Common myeloid progenitor, CD34-positive (primary cell): ENCODE measurements at places on chromosomes 16 and 17.
A peak's percentile ranks its signal among the peaks of the same experiment; 100 is the strongest.

- H3K36me3 ChIP-seq: peaks cover 25% of the 10 kb centered on the region
- H3K27ac ChIP-seq: no peak overlapping the region
- H3K27me3 ChIP-seq: no peaks in the 10 kb centered on the region
- H3K4me1 ChIP-seq: peaks cover 79% of the 10 kb centered on the region
Observed at GRCh38 chr17:78353834-78354233, 6.0 kb downstream of the SOCS3 start.

DNA sequence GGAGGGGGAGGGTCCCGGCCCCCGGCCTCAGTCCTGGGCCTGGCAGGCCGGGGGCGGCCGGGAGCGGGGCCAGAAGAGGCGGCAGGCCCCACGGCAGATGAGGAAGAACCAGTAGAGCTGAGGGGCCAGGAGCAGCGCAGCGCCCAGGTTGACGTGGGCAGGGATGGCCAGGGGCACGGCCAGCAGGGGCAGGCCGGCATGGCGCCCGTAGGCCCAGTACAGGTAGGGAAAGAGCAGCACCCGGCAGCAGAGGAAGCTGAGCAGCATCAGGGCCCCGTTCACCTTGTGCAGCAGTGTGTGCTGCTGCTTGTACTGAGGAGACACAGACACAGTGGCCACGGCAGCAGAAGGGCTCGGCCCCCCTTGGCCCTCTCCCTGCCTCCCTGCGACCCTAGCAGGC lies 2.2 kb downstream of the C16orf92 start:
- no peaks in the 10 kb centered on the region for H3K36me3 ChIP-seq
- H3K27me3 ChIP-seq: peaks cover 42% of the 10 kb centered on the region
- no peak for DNase-seq
- H3K4me1 ChIP-seq: no peaks in the 10 kb centered on the region
- no peak overlapping the region for H3K4me3 ChIP-seq

GRCh38 chr16:11207646-11208045 lies 48.4 kb downstream of the SOCS1 start:
- no peaks in the 10 kb centered on the region for H3K4me1 ChIP-seq
- no peaks in the 10 kb centered on the region for H3K36me3 ChIP-seq
- no peaks in the 10 kb centered on the region for H3K27me3 ChIP-seq
- peak; percentile 48 for DNase-seq
- no peak overlapping the region for H3K4me3 ChIP-seq

- H3K4me3 ChIP-seq: no peak overlapping the region
- no peak for DNase-seq
- H3K27ac ChIP-seq: no peak overlapping the region
- H3K27me3 ChIP-seq: peaks cover 77% of the 10 kb centered on the region
Observed at GRCh38 chr16:55057866-55058265, 127.2 kb downstream of the IRX5 start.

DNA sequence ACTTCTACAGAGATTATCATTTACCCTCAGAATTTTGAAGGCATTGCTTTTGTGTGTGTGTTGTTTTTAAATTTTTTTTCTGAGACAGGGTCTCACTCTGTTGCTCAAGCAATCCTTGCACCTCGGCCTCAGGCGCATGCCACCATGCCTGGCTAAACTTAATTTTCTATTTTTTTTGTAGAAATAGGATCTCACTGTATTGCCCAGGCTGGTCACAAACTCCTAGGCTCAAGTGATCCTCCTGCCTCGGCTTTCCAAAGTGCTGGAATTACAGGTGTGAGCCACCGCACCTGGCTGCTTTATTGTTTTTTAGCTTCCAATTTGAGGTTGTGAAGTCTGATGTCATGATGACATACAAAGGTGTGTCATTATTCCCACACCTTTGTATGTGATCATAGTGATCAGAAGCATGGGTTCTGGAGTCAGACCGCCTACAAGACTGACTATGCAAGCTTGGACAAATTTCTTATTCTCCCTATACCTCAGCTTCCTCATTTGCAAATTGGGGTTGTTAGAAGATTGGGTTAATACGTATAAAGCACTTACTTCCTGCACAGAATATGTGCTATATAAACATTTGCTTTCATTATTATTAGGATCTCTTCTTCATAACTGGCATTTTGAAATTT lies 5.8 kb downstream of the SEPHS2 start:
- H3K36me3 ChIP-seq: no peaks in the 10 kb centered on the region
- peaks cover 11% of the 10 kb centered on the region for H3K4me1 ChIP-seq
- DNase-seq: no peak
- H3K27ac ChIP-seq: no peak overlapping the region
- H3K27me3 ChIP-seq: no peaks in the 10 kb centered on the region

DNA sequence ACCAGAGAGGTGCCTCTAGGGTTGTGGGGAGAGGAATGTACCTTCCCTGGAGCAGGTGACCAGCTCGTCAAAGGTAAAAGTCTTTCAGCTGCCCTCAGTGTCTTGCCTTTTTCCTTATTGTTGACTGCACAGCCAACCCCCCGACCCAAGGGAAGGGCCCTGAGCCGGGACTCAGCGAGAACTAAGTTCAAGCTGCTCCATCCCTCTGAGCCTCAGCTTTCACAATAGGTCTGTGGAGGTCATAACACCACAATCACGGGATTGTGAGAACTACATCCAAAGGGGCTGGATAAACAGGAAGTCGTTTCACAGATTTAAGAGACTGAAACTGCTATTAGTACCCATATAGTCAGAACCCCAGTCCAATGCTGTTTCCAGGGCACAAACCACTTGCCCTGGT lies 2.6 kb upstream of the KRT36 start:
- no peak overlapping the region for H3K4me3 ChIP-seq
- H3K36me3 ChIP-seq: no peaks in the 10 kb centered on the region
- H3K4me1 ChIP-seq: peaks cover 3% of the 10 kb centered on the region
- DNase-seq: no peak

- H3K36me3 ChIP-seq: no peaks in the 10 kb centered on the region
- no peak overlapping the region for H3K27ac ChIP-seq
- H3K4me3 ChIP-seq: no peak overlapping the region
- DNase-seq: no peak
Observed at GRCh38 chr16:66656547-66656946, 40.0 kb downstream of the CMTM4 start.

DNA sequence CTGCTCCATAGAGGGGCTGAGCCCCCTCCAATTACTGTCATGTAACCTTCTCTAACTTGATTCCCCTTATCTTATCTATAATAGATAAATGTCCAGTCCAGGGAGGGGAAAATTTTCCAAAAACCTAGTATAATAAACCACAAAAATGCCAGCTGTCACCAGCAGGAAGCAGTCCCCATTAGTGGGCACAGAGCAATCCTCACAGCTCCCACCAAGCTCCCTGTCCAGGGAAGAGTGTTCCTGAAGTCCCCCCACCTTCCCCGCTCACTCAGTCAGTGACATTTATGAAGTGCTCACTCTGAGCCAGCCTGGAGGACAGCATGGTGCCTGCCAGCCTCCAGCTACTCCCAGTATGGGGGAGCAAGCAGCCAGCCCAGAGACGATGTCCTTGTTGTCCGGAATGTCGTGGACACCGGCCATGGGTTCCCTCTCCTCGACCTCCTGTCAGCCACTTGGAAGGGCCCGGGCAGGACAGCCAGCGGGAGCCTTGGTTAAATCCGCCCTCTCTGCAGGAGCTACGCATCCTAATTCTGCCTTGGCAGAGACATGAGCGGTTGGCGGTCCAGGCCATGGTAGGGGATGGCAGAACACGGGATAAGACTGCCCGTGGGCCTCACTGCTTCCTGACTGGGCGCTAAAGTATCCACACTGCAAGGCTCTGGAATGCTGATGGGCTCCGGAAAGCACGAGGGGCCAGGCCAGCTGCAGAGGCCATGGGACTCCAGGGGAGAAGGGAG lies 102.0 kb upstream of the CDH5 start:
- no peaks in the 10 kb centered on the region for H3K36me3 ChIP-seq
- no peak for DNase-seq
- peaks cover 2% of the 10 kb centered on the region for H3K27me3 ChIP-seq
- H3K4me3 ChIP-seq: no peak overlapping the region
- H3K27ac ChIP-seq: no peak overlapping the region
- no peaks in the 10 kb centered on the region for H3K4me1 ChIP-seq

DNA sequence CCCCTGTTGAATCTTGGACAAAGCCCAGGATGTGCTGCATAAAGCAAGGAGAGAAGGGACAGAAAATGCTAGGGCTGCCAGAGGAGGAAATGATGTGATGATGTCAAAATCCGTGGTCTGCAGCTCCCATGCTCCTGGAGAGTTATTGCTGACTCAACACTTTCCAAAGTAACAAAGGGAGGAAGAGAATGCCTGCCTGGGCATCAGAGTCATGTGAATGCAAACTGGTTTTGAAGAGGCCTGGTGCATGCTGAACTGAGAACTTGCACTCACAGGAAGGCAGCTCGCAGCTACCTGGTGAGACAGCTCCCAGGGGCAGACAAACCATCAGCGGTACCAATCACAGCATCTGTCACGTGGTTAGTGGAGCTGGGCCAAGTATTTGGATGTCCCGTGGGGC lies 2.8 kb downstream of the MARVELD3 start:
- H3K27ac ChIP-seq: no peak overlapping the region
- peaks cover 6% of the 10 kb centered on the region for H3K27me3 ChIP-seq
- peaks cover 9% of the 10 kb centered on the region for H3K4me1 ChIP-seq
- no peak for DNase-seq
- H3K4me3 ChIP-seq: no peak overlapping the region

GRCh38 chr17:65000798-65001197 lies 55.7 kb downstream of the GNA13 start:
- H3K27ac ChIP-seq: no peak overlapping the region
- H3K36me3 ChIP-seq: no peaks in the 10 kb centered on the region
- no peak for DNase-seq
- H3K27me3 ChIP-seq: no peaks in the 10 kb centered on the region
- no peak overlapping the region for H3K4me3 ChIP-seq

- no peak overlapping the region for H3K4me3 ChIP-seq
- no peaks in the 10 kb centered on the region for H3K27me3 ChIP-seq
- DNase-seq: no peak
- no peaks in the 10 kb centered on the region for H3K4me1 ChIP-seq
- H3K36me3 ChIP-seq: peaks cover 6% of the 10 kb centered on the region
Observed at GRCh38 chr16:89269805-89270665, 52.5 kb downstream of the ZNF778 start.

DNA sequence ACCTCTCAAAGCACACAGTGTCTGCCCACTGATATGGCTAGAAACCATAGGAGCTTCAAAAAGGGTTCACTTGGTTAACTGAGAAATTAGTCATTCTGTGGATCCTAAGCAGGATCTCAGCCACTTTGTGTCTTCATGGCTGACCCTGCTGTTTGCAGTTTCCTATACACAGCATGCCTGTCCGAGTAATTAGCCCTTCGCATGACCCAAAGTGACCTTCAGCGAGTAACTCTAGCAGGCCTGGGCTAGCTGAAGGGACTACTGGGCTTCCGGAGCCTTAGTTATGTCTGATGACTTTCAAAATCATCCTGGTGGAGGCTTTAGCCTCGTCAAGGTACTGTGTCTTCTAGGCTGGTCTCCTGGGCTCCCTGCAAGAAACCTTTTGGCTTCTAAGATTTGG lies 28.9 kb upstream of the FBXW10B start:
- peaks cover 22% of the 10 kb centered on the region for H3K4me1 ChIP-seq
- no peak overlapping the region for H3K27ac ChIP-seq
- peaks cover 3% of the 10 kb centered on the region for H3K36me3 ChIP-seq
- H3K4me3 ChIP-seq: no peak overlapping the region

DNA sequence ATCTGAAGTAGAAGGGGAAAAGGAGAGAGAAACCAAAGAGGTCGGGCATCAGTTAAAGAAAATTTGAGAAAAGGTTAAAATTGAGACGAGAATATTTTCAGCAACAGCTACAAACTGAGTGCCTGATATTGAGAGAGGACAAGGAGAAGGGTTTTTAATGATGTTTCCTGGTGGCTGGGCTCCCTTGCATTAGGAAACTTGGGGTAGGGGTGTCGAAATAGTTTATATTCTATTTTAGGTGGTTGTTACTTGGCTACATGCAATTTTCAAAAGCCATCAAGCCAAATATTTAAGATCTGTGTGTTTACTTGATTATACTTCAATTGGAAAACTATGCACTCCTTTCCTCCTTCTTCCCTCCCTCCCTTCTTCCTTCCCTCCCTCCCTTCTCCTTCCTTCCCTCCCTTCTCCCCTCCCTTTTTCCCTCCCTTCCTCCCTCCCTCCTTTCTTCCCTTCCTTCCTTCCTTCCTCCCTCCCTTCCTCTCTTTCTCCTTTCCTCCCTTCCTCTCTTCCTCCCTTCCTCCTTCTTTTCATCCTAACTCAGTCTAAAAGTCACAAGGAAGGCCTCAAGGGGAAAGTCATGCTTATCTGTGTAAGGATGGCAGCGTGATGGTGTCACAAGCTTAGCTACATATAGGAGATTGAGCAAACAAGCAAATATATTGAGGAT lies 1.8 kb upstream of the APOH start:
- H3K27me3 ChIP-seq: peaks cover 5% of the 10 kb centered on the region
- H3K36me3 ChIP-seq: no peaks in the 10 kb centered on the region
- no peaks in the 10 kb centered on the region for H3K4me1 ChIP-seq
- H3K4me3 ChIP-seq: no peak overlapping the region

- no peaks in the 10 kb centered on the region for H3K27me3 ChIP-seq
- peaks cover 87% of the 10 kb centered on the region for H3K4me1 ChIP-seq
- H3K27ac ChIP-seq: peak overlapping the region; percentile 70
Observed at GRCh38 chr16:11201498-11202259, 54.3 kb downstream of the SOCS1 start.

DNA sequence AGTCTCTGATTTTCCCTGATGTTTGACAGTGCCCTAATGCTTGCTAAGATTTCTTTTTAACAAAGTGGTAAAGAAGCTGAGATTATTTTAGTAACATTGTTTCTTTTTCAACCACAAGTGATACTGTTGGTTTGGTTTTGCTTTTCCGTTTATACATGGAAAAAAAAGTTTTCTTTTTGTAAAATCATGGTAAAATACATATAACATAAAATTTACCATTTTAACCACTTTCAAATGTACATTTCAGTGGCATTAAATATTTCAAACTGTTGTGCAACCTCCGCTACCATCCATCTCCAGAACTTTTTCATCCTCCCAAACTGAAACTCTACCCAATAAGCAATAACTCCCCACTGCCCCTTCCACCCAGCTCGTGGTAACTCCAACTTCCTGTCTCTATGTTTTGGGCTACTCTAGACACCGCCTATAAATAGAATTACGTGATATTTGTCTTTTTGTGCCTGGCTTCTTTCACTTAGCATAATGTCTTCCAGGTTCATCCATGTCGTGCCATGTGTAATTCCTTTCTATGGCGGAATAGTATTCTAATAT lies 4.6 kb downstream of the CIITA start:
- H3K4me3 ChIP-seq: peak overlapping the region; percentile 21
- H3K4me1 ChIP-seq: peaks cover 71% of the 10 kb centered on the region
- H3K36me3 ChIP-seq: peaks cover 5% of the 10 kb centered on the region
- H3K27ac ChIP-seq: peak overlapping the region; percentile 78
- H3K27me3 ChIP-seq: no peaks in the 10 kb centered on the region
- DNase-seq: no peak

- H3K4me3 ChIP-seq: no peak overlapping the region
- no peaks in the 10 kb centered on the region for H3K4me1 ChIP-seq
- H3K27me3 ChIP-seq: no peaks in the 10 kb centered on the region
- H3K27ac ChIP-seq: no peak overlapping the region
- DNase-seq: no peak
Observed at GRCh38 chr16:26316683-26317464, 625.1 kb downstream of the HS3ST4 start.

GRCh38 chr16:20348365-20349185 lies 3.9 kb downstream of the UMOD start:
- no peak overlapping the region for H3K27ac ChIP-seq
- H3K4me3 ChIP-seq: no peak overlapping the region
- H3K4me1 ChIP-seq: no peaks in the 10 kb centered on the region
- peaks cover 27% of the 10 kb centered on the region for H3K27me3 ChIP-seq
- no peak for DNase-seq
- H3K36me3 ChIP-seq: no peaks in the 10 kb centered on the region
